ENCODE measurements at places on chromosomes 5 and 9.

- DNase-seq: no peak
These were observed 51.6 kb downstream of the SEMA5A start for GRCh38 chr5:9494301-9494700.

- no peak for DNase-seq
These were observed 6.9 kb downstream of the FNBP1 start for GRCh38 chr9:130036099-130036498.

DNA sequence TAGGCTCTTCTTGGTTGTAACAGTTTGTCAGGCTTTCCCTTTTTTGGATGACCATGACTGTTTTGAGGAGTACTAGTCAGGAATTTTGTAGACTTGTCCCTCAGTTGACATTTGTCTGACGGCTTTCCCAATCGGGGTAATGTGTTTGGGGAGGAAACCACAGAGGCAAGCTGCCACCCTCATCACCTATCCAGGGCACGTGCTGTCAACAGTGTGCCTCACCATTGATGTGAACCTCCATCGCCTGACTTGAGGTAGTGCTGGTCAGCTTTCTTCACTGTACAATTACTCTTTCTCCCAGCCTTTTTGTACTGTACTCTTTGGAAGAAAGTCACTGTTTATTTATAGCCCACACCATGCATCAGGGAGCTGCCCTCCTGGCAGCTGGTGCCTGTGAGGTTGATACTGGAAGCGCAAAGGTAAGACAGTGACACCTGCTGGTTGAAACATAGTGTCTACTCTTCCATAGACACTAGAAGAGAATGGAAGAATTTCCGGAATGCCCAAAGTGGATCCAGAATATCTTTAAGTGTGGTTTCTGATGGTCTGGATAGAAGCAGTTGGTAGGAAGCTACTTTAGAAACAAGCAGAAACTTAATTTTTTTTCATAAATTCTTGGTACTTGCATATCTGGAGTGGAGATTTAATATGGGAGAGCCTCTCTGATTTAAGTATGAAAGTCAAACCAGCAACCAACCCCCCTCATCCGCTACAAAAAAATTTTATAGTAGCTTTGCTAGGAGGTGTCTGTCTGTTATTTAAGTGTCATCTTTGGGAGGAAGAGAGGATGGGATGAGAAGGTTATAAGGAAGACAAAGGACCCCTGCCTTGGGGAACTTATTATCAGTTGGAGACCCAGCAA is 69.3 kb downstream of the SNX30 start:
- peak; percentile 11 for DNase-seq

- DNase-seq: no peak
These were observed 333.7 kb downstream of the ELAVL2 start for GRCh38 chr9:23492126-23493002.

DNA sequence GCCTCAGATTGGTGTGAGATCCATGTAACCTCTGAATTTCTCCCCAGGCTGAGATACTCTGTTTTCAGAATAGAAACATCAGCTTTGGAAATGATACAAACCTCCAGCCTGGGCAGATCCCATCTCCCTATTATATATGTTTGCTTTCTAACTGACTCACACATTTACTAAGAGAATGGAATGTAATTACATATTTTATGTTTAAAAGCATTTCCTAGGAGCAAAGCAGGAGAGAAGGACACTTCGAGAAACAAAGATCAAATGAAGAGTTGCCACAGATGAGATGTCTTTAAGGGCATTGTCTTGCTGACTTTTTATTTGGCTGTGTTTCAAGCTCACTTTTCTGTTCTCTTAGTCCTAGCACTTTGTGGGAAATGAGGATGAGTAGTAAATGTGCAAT is 96.3 kb downstream of the CDH18 start:
- DNase-seq: peak; percentile 56

DNA sequence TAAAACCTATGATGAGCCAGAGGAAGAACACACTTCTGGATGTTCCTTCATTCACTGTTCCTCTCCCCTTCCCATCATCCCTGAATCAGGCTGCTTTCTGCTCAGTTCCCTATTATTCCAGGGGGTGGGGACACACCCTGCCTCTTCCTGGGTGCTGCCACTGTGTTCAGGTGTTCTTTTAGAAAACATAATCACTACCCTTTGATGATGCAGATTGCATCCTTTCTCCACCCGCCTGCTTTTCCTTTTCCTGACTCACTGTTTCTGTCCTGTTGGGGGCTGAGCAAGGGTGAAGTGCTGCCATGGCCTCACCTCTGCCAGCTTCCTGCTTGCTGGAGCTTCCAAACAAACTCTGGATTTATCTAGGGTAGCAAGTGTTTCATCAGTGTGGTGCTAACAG is 331.9 kb upstream of the GRIA1 start:
- no peak for DNase-seq

DNA sequence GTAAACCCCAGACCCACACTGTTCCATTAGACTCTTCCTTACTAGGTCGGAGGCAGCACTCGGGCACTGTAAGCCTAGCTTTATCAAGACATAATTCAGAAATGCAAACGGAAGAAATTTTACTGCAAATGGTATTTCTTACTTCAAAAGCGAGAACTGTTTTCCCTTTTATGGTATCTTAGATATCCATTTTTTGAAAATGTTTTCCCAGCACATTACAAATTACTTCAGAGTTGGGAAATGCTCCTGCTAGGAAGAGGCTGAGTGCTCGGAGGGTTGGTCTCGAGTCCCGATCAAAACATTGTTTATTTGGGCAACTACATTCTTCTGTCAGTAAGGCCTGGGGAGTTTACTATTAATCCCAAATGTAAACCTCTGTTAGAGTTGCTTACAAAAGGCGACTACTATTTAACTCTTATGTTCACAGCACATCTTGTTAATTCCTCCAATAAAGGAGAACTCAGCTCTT is 332.9 kb downstream of the CWC27 start:
- DNase-seq: no peak

GRCh38 chr5:69414885-69415583 is at the start of gene MARVELD2:
TSS of gene MARVELD2 (plus strand) at chr5:69415116. CDS start at chr5:69419386, 4,270 bp downstream.
- DNase-seq: no peak

GRCh38 chr5:173451031-173451430 is 122.8 kb upstream of the STC2 start:
- no peak for DNase-seq

GRCh38 chr5:154367101-154367500 is 78.7 kb upstream of the SAP30L start:
- DNase-seq: no peak

DNA sequence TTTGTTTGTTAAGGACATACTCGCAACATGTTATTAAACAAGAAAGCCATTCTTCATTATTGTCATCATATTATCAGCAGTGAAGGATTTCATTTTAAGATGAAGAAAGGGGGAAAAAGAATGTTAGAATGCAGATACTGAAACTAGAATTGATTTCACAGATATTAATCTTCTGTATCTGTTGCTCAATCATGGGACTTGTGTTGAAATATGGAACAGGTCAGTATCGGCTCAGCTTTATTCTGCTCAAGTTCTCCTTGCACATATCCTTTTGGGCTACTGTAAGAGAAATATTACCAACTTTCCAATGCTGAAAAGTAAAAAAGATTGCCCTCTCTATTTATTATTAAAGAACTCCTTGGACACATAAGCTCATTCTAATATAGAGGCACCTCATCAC is 13.8 kb upstream of the ANXA1 start:
- DNase-seq: no peak

GRCh38 chr5:27125856-27126255 is 87.5 kb upstream of the CDH9 start:
- DNase-seq: no peak

- peak; percentile 33 for DNase-seq
These were observed 486.6 kb downstream of the BRINP1 start for GRCh38 chr9:118882684-118883083.

GRCh38 chr9:77018969-77019235 is 553 bp upstream of the FOXB2 start:
- DNase-seq: no peak

DNA sequence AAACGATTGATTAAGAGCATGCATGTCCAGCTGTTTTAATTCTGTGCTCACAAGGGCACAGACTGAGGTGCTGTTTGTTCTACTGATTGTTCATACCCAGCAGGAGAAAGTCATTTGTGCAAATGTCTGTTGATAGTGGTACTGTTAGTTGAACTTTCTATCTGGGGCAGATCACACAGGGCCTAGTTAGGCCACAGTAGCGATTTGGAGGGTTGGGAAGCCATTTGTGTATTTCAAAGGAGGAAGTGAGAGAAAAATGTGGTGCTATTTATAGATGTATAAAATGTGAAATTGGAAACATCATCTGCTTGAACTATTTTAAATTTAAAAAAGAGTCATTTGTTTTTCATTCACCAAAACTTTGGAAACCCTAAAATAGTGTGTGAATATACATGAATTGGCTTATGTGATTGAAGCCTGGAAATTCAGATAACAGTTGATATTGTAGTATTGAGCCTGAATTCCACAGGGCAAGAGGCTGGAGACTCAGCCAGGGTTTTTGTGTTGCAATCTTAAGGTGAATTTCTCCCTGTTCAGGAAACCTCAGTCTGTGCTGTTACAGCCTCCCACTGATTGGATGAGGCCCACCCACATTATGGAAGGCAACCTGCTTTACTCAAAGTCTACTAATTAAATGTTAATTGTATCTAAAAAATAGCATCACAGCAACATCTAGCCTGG is 162.0 kb upstream of the CDKN2B start:
- DNase-seq: no peak

- DNase-seq: no peak
These were observed 291.6 kb upstream of the PAPPA start for GRCh38 chr9:115862021-115862420.

GRCh38 chr5:33781286-33781685 is 110.5 kb downstream of the ADAMTS12 start:
- DNase-seq: peak; percentile 55

DNA sequence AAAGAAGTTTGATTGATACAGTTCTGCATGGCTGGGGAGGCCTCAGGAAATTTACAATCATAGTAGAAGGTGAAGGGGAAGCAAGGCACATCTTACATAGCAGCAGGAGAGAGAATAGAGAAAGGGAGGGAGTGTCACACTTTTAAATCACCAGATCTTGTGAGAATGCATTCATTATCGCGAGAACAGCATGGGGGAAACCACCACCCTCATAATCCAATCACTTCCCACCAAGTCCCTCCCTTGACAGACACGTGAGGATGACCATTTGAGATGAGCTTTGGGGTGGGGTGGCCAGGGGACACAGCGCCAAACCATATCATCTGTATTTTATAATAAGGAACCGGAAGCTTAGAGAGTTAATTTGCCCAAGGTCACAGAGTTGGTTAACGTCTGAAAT is 13.7 kb upstream of the FOCAD start:
- DNase-seq: no peak

DNA sequence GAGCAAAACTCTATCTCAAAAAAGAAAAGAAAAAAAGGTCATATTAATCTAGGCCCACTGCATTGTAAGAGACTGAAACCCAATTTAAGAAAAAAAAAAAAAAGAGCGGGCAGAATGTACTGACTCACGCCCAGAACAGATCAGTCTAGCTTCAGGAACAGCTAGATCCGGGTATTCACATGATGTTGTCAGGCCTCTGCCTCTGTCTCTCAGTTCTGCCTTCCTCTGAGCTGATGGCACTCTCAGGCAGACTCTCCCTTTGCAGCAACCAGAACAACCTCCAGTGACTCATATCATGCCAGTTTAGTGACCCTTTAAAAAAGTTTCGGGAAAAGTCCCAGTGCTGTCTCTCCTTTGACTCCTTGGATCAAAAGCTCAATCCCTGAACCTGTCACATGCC is 53.0 kb downstream of the NEURL1B start:
- no peak for DNase-seq

GRCh38 chr5:116404016-116404415 is 170.6 kb downstream of the SEMA6A start:
- DNase-seq: no peak

GRCh38 chr5:128551476-128551875 is 13.4 kb upstream of the FBN2 start:
- no peak for DNase-seq

GRCh38 chr5:5295351-5295750 is 127.1 kb upstream of the ICE1 start:
- no peak for DNase-seq

DNA sequence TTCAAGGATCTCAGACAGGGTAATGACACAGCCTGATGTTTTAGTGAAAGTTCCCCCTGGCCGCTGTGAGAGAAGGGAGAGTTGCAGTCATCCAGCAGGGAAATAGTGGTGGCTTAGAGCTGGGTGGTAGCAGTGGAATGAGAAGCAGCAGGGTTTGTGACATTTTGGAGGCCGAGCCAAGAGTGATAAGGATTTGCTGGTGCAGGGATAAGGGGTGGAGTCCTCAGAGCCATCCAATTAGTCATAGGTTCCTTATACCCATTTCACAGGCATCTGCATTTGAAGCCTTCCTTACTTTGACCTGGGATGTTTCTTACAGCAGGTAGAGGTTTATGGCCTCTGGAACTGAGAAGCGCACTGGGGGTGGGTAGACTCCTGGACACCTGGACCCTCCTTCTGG is 12.8 kb downstream of the JADE2 start:
- DNase-seq: no peak

DNA sequence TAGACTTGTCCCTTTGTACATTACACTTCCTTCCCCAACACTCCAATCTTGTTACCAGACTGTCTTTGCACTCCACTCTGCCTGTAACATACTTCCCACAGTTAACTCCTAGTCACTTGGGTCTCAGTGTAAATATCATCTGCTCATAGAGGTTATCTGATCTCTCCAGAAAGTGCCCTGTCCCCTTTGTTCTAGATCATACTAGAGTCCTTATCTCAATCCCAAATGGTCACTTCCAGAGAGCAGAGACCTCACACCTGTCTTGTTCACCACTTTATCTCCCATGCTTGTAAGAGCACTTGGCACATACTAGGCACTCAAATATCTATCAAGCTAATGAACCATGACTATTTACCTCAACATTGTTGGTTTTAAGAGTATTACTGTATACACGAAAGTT is 30.4 kb downstream of the SETX start:
- DNase-seq: no peak

DNA sequence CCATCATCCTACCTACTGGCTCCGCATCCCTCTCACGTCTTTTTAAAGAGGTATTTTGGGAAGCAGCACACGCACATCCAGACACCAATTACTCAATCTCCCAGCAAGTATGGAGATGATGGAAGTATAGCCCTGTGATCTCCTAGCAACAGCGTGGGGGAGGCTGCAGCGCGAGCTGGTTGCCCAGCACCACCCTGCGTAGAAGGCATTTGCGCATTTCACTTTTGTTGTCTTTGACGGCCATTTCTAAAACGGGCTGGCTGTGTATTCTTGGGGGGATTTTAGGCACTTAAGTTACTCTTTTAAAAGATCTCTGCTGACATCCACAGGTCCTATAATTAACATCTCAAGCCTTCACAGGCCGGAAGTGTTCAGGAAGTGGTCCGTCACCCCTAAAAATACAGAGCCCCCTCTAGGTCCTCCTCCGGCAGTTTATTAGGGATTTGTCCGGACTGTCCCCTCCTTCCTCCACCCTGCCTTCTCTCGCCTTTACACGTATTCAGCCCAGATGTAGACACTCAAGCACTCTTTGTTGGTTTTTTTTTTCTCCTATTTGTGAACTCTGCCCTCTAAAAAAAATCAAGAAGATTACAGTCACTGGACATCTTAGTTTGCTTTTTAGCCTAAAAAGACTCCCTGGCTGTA is 371.4 kb downstream of the NTRK2 start:
- no peak for DNase-seq

- no peak for DNase-seq
These were observed 96.6 kb downstream of the UBAP2 start for GRCh38 chr9:33952066-33952465.

GRCh38 chr5:71948206-71948605 is 159.1 kb upstream of the MAP1B start:
- no peak for DNase-seq

- no peak for DNase-seq
These were observed 91.4 kb upstream of the RAI14 start for GRCh38 chr5:34564710-34565235.

GRCh38 chr5:162429142-162429541 is 361.6 kb downstream of the GABRG2 start:
- DNase-seq: no peak

- DNase-seq: no peak
These were observed 13.3 kb upstream of the FEM1C start for GRCh38 chr5:115557667-115558387.
